ENCODE measurements at places on chromosomes 4 and X.
A peak's percentile ranks its signal among the peaks of the same experiment; 100 is the strongest.

DNA sequence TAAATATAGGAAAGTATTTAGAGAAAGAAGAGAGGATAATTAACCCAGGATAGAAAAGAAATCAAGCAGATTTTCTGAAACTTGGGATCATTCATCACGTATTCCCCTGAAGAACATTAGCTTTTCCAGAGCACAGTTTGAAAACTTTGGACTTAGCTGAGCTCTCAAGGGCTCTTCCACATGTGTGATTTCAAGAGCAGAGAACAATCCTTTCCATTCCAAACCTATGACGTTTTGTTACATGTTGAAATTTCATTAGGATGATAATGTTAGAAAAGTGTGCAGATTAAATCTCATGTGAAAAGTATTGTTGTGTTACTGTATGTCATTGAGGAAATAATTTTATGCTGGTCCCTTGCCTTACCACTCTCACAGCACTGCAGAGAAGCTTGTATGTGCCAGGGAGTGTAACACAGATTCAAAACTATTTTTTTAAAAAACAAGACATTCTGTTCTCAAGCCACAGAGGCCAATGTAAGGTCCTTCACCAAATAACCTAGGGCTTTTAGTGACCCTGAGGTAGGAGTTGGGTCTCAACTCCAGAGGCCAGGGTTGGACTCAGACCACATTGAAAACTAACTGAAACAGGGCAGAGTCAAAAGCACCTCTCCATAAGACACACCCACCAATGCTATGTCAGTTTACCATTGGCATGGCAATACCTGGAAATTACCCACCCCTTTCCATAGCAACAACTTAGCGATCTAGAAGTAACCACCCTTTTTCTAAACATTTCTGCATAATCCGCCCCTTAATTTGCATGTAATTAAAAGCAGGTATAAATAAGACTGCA is 141.3 kb downstream of the ANXA5 start:
- DNase-seq: peak; percentile 41

DNA sequence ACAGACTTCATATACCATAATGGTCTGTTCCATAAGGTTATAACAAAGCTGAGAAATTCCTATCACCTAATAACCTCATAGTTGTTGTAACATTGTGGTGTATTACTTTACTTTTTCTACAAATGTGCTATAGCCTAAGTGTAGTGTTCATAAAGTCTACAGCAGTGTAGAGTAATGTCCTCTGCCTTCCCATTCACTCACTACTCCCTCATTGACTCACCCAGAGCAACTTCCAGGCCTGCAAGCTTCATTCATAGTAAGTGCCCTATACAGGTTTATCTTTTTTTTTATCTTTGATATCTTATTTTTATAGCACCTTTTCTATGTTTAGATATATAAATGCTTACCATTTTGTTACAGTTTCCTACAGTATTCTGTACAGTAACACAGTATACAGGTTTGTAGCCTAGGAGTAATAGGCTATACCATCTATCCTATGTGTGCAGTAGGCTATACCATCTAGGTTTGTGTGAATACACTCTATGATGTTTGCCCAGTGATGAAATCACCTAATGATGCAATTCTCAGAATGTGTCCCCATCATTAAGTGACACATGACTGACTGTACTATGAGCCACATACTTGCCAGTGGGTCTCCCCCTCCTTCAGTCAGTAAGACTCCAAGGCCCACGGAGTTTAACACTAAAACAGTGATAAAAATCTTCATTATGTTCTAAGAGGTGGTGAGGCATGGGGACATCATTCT is 299.9 kb downstream of the UNC5C start:
- DNase-seq: no peak

DNA sequence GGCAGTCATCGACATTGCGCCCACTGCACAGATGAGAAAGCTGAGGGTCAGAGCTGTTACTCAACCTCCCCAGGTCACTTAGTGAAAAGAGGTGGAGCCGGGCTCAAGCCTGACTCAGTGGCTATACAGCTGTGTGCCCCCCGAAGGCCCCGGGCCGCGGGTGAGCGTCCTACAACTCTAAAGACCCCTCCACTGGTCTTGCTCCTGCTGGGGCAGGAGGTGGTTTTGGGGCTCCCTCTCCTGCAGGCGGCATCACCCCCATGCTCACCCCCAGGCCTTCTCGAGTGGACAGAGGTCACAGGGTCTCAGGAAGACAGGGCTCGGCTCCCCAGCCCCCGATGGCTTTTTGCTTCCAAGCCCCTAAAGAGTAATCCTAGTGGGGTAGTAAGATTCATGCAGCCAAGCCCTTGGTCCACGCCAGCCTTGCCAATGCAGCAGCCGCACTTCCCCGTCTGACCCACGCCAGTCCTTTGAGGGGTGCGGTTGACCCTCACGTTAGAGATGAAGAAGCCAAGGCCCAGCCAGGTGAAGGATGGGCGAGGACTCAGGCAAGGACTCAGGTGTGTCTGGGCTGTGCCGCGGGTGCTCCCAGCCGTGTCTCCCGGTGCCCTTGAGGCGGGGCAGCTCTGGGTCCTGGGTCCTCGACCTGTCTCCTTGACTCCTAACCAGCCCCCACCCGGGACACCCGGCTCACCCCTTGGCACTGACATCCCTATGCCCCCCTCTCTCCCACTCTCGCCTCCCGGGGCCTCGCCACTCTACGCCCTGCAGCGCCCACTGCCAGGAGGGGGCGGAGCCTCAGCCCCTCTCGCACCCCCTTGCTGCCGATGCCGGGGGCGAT is 200.4 kb downstream of the AFAP1 start:
- DNase-seq: no peak

DNA sequence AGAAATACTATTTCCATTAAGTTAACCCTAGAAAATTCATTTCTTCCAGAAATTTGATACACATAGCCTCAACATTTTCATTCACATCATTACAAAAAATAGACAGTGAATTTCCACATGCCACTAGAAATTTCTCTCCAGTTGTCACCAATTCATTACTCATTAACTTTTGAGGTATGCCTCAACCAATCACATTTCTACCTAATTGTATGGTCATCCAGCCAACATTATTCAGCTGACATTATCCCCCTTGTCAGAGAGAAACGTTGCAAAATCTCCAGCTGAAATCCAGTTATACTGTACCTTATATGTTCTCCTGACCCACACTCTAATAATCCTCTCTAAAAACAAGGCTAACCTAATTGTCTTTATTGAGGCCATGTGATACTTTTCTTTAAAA is 24.8 kb downstream of the FRYL start:
- DNase-seq: no peak

- DNase-seq: peak; percentile 64
These were observed 30.3 kb upstream of the GLRB start for GRCh38 chr4:157045507-157046127.

DNA sequence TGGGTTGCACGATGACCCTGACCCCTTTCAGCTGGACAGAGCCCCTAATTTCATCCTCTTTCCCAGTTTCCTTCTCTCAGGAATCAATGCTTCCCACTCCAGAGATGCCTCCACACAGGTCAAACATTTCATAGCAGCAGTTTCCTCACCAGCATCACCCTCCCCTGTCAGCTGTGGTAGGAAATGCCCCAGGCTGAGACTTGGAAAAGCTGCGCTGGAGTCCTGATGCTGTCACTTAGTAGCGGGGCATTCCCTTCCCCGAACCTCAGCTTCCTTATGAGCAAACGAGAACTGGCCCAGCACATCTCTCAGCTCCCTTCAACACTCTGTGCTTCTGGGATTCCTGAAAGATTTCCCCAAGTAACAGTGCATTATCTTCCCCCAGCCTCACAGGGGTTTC is 2.7 kb downstream of the GJB1 start:
- no peak for DNase-seq

DNA sequence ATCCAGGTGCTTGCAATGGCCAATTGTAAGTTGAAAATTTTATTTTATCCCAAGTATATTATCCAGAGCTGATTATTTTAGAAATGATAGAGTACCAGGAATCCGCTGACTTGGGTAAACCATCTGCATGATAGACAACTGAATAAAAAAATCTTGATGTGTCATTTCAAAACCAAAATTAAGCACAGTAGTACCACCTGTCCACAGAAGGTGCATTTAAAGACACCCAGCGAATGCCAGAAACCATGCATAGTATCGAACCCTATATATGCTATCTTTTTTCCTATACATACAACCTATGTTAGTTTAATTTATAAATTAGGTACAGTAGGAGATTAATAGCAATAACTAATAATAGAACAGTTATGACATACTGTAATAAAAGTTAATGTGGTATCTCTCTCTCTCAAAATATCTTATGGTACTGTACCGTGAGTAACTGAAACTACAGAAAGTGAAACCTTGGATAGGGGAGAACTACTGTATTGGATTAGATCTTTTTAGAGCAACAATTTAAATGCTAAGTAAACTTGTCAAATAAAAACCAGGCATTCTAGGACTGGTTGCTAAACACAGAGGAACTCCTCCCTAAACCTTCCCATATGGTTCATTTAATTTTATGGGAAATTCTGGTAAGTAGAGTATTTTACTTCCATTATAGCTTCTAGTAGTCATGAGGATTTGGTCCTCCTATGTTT is 6.2 kb downstream of the NEIL3 start:
- peak; percentile 29 for DNase-seq

DNA sequence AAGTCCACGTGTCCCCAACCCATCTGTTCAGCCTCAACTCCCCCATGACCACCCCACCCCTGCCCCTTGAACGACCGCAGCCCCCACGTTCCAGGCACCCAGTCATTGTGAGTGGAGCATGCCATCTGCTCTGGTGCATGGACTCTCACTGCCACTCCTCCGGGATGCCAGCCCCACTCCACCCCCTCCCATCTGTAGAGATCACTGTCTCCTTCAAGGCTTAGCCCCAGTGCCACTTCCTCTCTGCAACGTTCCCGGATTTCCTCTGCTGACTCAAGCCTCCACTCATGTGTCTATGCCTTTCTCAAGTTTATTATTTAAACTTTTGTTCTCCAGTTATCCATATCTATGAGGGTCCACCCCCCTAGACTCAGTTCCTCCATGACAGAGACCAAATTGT is 54.0 kb downstream of the MAML3 start:
- DNase-seq: no peak

DNA sequence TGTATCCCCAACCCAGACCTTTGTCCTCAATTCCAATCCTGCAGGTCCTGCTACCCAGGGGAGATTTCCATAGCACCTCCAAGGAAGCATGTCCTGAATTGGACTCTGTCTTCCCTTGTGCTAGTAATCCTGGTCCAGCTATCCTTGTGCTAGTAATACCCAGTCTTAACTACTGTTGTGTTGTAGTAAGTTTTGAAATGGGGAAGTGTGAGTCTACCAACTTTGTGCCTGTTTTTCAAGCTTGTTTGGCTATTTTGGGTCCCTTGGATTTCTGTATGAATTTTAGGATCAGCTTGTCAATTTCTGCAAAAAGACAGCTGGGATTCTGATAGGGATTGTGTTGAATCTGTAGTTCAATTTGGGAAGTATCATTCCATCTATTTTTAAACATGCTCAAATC is 51.4 kb downstream of the CD99L2 start:
- DNase-seq: no peak

- DNase-seq: no peak
These were observed 59.3 kb downstream of the ZNF674 start for GRCh38 chrX:46485897-46486296.

GRCh38 chrX:776061-776460 is 145.5 kb downstream of the SHOX start:
- no peak for DNase-seq

GRCh38 chrX:97691901-97692455 is 808.3 kb downstream of the RPA4 start:
- no peak for DNase-seq

- no peak for DNase-seq
These were observed 253.5 kb downstream of the ARHGAP24 start for GRCh38 chr4:85728464-85728863.

DNA sequence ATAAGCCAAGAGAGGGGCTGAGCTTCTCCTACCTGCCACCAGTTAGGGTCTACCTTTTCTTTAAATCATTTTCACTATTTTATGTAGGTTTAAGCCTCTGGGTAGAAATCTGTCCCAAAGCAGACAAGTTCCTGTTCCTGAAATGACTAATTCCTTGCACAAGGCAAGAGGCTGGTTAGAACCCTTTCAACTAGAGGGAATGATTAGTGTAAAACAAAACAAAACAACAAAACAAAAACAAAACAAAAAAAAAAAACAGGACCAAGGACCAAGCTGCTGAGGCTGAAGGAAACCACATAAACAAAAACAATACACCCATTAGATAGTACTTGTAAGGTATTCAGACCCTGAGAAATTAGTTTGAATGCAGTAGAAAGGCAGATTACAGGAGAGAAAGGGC is 62.7 kb downstream of the MAML3 start:
- no peak for DNase-seq
